ENCODE measurements at places on chromosomes 11 and 22.

DNA sequence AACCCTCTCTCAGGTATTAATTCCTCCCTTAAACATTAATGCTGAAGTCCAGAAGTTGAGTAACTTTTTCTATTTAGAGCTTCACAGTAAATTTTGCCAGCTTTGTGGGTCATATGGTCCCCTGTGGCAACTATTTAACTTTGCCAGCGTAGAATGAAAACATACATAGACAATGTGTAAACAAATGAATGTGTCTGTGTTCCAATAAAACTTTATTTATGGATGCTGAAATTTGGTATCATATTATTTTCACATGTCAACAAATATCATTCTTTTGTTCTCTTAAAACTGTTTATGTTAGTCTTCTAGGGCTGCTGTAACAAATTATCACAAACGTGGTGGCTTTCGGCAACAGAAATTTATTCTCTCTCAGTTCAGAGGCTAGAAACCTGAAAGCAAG lies 85.1 kb downstream of the TMEM135 start:
- DNase-seq = no peak

DNA sequence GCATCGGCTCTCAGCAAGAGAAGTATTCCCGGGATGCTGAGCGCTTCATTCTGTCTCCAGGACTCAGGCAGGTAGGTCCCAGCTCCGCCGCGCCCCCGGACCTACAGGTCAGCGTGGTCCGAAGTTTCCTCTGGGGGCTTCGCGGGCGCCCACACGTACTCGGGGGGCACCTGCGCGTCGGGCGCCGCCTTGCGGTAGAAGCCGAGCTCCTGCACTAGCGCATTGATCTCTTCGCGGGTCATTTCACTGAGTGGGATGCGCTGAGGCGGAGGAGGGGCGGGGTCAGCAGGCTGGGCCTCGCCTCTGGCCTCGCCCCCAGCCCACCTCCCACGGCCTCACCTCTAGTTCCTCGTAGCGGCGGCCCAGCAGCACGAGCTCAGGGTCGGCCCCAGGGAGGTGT lies 2.5 kb downstream of the SELENOM start:
- DNase-seq = no peak

DNA sequence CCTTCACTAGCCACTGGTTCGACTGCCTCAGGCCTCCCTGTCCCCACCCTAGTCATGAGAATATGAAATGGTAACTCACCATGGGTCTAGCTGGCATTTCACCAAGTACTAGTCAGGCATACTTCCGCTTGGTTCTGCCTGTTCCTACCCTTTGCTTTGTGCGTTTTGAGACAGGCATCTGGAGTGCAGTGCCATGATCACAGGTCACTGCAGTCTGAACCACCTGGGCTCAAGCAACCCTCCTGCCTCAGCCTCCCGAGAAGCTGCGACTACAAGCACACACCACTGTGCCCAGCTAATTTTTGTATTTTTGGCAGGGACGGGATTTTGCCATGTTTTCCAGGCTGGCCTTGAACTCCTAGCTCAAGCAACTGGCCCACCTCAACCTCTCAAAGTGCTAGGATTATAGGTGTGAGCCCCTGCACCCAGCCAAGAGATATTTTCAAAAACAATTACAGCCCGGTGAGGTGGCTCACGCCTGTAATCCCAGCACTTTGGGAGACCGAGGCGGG lies 14.1 kb downstream of the HRAS start:
- DNase-seq = no peak

DNA sequence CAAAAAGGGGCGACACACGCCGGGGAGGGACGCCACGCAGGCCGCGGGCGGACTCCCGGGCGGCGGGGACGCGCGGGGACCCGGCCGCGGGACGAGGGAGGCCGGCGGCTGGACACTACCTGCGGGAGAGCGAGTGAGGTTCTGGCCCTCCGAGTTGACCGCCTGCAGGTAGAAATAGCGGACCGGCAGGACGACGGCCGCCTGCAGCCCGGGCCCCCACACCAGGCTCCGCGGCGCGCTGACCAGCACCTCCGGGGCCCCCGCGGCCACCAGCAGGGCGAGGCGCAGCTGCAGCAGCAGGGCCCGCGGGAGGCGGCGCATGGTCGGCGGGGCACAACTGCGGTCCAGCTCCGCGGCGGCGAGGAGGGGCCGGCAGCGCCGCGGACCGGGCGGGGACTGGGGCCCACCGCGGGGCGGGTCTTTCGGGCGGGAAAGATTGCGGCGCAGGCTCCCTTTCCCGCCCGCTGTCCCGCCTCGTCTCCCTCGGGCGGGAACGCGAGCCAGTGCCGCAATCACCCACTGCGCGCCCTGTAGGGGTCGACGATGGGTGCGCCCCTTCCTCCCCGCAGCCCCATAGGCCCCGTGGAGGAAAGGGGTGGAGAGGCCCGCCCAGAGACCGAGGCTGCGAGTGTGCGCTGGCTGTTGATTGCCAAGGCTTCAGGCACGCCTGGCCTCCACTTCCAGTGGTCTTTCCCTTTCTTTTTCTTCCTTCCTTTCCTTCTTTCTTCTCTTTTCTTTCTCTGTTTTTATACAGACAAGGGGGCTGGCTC lies at the start of gene POGLUT3:
Gene POGLUT3, minus strand, starts transcription at position 339 of the 770 bp plus-strand sequence. Its CDS starts 18 bp downstream, at position 321.
- DNase-seq = peak; percentile 33

DNA sequence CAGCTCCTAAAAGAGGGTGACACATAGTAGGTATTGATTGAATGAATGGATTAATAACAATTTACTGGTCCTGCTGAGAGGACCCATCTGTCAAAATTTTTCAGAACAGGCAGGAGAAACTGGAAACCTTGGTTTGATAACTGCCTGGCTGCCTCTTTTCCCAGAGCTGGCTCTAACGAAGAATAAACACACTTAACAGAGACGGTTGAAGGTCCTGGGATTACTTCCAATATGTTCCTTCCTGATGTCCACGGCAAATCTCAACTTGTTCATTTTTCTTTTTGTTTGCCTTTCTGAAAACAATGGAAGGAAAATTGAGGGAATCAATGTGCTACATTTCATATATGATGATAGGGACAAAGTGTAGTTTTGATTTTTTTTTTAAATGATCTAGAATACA lies 76.5 kb upstream of the SYT13 start:
- DNase-seq = no peak

DNA sequence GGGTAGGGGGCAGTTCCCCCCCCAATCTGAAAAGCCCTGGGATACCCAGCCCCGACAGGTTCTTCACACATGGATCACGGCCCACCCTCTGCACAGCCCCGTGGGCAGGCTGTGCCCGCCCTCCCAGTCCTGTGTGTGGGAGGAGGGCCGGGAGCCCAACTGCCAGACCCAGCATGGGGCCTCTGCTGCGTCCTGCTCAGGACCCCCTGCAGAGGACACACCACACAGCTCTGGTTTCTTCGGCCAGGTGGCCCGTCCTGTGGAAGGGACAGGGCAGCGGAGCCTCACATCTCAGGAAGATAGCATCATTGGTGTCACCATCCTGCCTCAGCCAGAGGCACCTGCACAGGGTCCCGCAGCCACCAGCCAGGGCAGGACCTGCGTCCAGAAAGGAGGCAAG lies 396.0 kb downstream of the TBC1D22A start:
- DNase-seq = no peak

Data from stimulated activated CD4-positive, alpha-beta T cell treated with anti-CD3 and anti-CD28 coated beads, Interleukin-4, amount 100 ng/mL, for 4 hours (primary cell).